ENCODE measurements at places on chromosomes 12 and 14.

- DNase-seq: no peak
Observed at GRCh38 chr12:4431866-4432265, 13.7 kb downstream of the FGF6 start.

DNA sequence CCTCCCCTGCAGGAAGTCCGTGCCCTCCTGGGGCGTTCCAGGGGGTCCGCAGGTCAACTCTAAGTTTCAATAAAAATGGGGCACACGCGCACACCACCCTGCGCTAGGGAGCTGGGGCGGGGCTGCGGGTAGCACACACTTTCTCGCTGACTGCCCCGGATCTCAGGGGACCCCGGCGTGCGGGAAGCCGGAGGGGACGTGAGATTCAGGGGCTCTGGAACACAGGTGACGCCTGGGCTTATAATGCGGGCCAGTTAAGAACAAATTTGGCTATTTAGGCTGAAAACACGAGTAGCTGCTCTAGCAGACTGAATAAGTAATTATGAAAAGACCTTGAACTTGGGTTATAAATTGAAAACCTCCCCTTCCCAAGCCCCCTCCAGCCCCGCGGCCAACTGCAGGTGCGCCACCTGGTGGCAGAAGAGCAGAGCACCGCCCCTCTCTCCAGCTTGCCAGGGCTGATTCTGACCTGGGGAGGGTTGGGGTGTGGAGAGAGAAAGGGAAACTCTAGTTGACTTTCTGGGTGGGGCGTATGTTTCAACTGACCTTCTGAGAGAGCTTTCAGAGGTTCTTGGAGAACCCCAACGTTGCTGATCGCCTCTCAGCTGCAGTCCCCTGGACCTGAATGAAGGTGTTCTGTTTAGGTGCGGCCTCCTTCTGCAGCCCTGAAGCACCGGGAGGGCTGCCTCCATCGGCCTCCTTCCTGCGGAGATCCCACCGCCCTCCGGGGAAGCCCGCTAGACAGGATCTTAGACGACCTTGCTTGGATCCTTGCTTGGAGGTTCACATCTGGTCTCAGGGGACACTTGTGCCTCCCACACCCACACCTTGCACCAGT lies 118.4 kb upstream of the EVL start:
- DNase-seq: peak; percentile 37

GRCh38 chr14:99062772-99063418 lies 209.1 kb downstream of the BCL11B start:
- DNase-seq: no peak

- no peak for DNase-seq
Observed at GRCh38 chr14:63301891-63302534, 16.7 kb downstream of the GPHB5 start.

- no peak for DNase-seq
Observed at GRCh38 chr12:112843287-112843686, 51.7 kb downstream of the RPH3A start.

- DNase-seq: peak; percentile 31
Observed at GRCh38 chr14:67618617-67619063, 1.1 kb upstream of the ARG2 start.

GRCh38 chr12:67082221-67082620 lies 186.9 kb upstream of the CAND1 start:
- no peak for DNase-seq

DNA sequence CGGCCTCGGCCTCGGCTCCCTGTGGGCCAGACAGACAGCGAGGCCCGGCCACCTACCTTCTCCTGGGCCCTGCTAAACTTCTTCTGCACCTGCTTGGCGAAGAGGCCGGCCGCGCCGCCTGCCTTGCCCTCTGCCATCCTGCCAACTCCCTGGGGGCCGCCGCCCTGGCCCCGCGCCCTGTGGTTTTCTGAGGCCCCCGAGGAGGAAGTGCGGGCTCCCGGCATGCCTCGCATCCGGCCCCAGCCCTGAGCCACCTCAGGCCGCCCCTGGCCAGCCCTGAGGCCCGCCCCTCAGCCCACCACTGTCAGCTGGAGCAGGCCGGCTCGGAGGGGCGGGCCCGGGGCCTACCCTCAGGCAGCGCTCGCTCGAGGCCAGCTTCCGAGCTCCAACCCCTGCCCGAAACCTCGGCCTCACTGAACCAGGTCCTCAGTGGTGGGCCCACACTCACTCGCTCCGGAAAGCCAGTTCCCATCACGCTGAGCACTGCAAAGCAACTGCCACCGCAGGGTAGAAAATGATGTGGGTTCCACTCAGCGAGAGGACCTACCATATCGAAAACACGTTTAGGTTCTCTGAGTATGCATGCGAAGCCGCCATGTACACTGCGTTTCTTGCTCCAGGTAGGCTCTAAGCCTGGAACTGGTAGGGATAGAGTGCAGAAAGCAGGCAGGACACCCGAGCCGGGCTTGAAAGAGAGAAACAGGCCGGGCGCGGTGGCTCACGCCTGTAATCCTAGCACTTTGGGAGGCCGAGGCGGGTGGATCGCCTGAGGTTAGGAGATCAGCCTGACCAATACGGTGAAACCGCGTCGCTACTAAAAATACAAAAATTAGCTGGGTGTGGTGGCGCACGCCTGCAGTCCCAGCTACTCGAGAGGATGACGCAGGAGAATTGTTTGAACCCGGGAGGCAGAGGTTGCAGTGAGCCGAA lies at the start of gene BIN2:
Gene BIN2 (minus strand): TSS at position 209 of the 930 bp plus-strand sequence. CDS start 72 bp downstream, at position 137.
- DNase-seq: no peak

DNA sequence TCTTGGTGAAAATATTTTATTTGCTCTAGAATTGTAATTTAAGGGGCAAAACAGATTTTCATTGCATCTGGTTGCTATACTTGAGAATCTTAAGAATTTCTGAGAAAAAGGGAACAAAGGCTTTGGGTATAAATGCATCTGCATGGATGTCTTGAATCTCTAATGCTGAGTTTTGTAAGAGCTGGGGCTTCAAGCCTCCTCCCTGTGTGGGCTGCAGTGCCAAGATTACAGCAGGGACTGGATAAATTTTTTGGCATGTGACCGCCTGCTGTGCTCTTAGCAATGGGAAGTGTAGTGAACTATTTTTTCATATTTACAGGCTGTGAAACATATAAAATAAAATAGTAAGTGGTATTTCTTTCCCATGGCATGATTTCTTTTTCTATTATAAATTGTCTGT lies 70.0 kb downstream of the SLC38A6 start:
- DNase-seq: no peak

GRCh38 chr12:88036353-88036965 lies 7.3 kb upstream of the C12orf50 start:
- DNase-seq: no peak

DNA sequence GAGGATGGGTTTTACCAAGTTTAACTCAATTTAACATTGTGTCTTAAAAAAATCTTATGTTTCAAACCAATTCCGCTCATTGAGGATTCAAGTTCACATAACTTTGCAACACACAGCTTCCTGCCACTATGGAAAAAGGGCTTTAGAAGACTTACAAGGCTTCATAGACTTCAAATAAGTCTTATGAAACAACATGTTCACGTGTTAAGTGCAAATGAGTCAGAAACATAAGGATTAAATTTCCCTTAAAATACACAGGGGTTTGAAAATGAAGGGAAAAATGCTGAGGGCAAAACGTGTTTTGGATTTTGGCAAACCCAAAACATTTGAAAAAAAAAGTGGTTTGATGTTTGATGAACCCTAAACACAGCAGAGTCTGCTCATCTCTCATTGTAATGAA lies 364.8 kb downstream of the BMP4 start:
- no peak for DNase-seq

DNA sequence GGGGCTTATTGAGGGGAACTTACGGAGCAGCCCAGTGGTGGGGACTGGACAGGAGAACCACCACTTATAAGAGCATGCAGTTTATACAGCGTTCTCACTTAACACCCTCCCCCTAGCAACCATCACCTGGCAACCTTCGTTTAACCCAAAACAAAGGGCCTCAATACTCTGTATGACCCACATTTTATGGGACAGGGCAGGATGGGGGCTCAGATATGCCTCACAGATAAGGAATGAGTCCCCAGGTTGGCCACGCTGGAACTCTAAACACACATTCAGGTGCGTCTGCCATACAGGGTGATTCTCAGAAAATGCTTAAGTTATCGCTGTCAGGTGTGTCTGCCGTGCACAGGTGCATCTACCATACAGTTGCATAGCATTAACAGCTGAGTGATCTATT lies 99.2 kb downstream of the GCH1 start:
- no peak for DNase-seq

DNA sequence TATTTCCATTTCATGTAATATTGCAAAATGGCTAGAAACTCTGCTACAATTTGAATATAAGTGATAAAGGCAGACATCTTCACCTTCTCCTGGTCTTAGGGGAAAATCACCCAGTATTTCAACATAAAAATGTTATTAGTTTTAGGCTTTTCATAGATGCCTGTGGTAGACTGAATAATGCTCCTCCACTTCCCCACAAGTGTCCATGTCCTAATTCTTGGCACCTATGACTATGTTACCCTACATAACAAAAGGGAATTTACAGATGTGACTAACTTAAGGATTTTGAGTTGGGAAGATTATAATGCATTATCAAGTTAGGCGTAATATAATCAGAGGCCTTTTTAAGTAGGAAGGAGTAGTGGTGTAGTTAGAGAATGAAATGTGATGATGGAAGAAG lies 196.4 kb downstream of the TMTC3 start:
- DNase-seq: no peak

DNA sequence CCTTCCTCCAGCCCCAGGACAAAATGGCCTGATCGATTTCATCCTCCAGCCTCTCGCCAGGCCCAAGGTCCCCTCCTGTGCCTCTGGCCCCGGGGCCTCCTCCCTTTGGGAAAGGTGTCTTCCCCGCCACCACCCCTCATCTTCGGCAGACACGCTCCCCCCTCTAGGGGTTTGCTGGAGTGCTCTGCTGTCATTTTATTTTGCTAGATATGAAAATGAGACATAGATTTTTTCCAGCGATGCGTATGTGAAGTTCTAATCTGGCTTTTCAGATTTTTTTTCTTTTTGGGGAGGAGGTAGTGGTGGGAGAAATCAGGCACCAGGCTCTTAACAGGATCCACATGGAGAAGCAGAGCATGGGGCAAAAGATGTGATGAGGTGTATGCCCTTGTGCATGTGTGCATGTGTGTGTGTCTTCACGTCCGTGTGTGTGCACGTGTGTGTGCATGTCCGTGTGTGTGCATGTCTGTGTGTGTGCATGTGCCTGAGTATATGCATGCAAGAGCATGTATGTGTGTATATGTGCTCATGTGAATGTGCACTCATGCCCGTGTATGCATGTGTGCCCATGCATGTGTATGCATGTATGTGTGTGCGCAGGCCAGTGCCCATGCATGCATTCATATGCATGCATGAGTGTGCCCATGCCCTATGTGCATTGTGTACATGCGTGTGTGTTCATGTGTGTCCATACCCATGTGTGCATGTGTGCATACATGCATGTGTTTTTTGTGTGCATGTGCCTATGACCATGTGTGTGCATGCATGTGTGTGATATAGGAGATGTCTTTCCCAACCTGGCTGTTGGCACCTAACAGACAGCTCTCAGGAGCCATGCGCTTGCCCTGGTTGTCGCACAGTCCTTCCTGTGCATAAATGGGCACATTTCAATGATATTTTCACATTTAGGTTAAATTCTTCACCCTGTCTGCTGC lies 203.0 kb downstream of the RBM19 start:
- no peak for DNase-seq

DNA sequence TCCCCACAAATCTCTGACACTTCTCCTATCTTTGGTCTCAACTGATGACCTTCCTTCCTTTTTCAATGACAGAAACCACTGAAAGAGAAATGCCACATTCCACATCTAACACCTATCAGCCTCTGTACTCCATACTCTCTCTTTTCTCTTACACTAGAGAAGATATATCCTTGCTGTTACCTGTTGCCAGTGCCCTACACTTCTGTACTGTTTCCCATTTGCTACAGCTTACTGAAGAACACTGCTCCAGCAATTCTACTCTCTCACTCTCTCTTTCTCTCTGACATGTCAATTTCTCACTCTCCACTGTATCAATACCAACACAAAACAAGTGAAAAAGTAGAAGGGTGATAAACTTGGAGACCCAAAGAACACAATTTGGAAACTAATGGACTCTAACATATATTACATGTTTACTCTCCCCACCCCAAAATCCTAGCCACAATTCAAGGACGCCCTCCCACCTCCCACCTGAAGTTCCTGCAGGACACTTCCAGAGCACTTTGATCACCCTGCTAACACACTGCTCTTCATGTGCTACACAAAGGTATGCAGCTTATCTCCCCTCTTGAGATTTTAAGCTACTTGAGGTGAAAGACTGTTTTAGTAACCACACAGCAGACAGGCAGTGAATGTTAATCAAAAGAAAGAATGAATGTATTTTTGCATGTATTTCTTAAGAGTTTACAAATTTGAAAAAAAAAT lies 95.0 kb downstream of the MED13L start:
- DNase-seq: no peak

DNA sequence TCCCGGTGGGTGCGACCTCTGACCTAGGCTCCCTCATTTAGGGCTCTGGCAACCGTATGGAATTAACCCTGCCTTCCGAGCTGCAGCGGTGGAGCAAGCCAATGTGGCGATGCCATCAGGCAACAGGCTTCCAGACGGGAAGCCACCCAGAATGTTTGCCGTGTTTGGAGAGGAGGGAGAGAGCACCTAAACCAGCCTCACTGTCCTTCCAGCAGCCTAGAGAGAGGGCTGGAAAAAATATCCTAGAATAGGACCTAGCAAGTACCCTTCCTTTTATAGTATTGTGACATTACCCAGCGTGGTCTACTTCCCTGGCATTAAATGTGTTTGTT lies 287 bp upstream of the SLC2A13 start:
- DNase-seq: no peak

- DNase-seq: peak; percentile 73
Observed at GRCh38 chr14:77862154-77862786, 62.4 kb downstream of the ADCK1 start.

- no peak for DNase-seq
Observed at GRCh38 chr14:75800792-75801191, 139.7 kb downstream of the TTLL5 start.

GRCh38 chr14:78141590-78141989 lies 28.6 kb upstream of the NRXN3 start:
- no peak for DNase-seq

GRCh38 chr14:86087377-86087776 lies 557.4 kb downstream of the FLRT2 start:
- no peak for DNase-seq

DNA sequence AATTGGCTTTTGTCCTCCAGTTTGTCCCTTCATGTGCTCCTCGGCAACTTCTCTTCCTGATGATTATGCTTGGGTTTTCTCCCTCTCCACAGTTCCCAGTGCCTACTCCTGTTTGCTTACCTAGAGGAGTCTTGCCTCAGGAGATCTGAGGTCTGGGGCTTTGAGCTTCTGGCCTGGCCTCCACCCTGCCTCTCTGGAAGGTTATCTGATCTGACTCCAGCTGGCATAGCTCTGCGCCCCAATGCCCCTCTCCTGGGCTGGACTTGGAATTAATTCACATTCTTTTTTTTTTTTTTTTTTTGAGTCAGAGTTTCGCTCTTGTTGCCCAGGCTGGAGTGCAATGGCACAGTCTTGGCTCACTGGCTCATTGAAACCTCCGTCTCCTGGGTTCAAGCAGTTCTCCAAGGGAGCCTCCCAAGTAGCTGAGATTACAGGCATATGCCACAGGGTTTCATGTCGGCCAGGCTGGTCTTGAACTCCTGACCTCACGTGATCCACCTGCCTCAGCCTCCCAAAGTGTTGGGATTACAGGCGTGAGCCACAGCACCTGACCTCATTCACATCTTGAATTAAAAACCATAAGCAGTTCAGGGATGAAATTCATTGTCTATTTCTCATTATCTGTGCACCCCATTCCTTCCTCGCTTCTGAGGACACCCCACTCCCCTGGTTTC lies 33.5 kb downstream of the CFL2 start:
- DNase-seq: no peak

GRCh38 chr14:91280129-91280528 lies 35.6 kb upstream of the GPR68 start:
- DNase-seq: no peak

GRCh38 chr14:64095620-64096019 lies 198.6 kb downstream of the ESR2 start:
- no peak for DNase-seq

Data from neuronal stem cell (in vitro differentiated cells).